ENCODE measurements at places on chromosomes 7 and 10.

DNA sequence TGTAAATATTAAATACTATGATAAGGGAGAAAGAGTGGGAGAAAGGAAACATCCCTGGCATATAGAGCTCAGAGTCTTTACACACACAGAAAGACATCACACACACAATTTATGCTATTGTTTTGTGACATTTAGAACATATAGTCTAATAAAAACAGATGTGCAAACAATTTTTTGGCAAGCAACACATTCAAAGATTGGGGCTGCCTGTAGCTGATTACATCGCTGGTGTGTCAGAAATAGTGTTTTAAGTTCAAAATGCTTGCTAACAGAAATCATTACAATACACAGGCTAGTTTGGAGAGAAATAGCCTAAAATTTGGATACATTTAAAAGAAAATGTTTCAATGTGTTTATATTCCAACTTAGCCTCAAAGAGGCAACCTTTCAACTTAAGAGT, 256.7 kb upstream of the NPVF start:
- no peak for DNase-seq

- no peak for DNase-seq
Observed at GRCh38 chr10:122191936-122192541, 79.1 kb upstream of the BTBD16 start.

DNA sequence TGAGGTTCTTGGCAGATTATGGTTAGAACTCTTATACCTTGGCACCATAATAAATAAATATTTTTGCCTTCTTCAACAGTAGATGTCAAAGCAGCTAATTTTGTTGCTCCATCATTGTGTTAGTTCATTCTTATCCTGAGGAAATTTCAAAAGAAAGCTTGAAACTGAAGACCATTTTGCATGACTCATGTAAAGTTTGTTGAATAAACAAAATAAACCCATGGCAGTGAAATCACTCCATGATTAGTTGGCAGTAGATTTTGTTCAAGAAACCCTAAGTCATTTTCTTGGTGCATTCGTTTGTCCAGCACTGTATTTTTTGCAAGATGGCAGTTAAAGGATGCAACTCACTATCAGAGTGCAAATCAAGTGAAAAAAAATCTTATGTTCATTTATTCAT, 91.6 kb downstream of the HECW1 start:
- DNase-seq: no peak

DNA sequence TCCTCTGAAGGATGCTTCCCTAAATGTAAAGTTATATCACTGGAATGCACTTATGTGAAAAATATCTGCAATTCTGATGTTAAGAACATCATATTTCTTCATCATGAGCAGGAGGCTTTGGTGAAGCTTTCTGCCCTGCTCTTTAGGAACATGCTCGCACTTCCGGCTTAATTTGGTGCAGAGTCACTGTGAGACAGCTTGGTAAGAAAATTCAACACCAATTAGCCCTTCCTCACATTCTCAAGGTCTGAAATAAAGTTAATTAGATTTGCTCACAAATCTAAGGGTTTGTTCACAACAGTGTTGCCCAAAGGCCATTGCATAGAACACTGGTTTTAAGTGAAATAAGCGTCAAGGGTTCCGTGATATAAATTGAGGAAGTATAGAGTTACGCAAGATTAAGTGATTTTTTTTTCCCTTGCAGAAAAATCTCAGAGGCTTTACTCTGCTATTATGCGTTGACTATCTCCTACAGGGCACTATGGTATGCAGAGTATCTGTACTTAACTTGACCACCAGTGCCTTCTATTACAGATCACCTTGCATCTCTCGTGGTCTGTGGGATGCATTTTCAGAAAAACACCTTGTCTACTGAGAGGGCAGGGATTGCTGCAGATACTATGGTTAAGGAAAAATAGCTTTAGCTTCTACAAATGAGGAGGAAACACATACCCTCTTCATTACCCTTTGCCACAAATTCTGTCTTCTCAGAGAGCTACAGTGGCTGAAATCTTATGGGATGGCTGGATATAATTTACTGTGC, 953.9 kb downstream of the TYW1 start:
- DNase-seq: no peak
